ENCODE measurements at places on chromosomes 1 and 21. TPM values are rescaled to one million over a fixed set of nuclear protein-coding genes. Genes with fewer than 3 reads are reported as not detected.
A peak's percentile ranks its signal among the peaks of the same experiment; 100 is the strongest.

GRCh38 chr1:200028586-200029034, 1.1 kb downstream of the NR5A2 start:
- no peak for DNase-seq

DNA sequence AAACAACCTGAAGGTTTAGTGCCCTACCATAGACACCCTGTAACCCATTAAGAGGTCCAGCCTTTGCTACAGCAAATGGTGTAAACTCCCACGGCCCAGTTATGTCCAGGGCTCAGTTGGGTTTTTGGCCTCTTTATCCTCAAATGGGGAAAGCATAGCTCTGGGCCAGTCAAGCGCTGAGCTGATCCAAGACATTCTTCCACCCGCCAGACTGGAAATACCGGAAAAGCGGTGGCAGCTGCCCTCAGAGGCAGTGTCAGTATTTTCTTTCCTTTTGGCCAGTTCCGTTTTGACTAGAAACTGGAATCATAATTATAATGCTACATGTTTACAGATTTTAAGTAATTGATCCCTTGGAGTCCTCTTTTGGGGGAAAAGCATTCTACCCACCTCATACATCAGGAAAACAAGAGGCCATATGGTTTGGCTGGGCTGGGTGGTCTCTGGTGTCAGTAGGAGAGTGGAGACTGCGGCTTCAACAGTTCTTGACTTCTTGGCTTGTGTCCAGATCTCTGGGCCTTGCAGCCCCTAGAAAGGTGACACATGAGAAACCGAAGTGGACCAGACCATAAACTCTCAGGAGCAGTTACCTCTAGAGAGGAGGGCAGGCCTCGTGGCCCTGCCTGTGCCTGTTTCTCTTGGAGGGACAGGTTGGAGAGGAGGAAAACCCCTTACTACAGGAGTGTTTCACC, 30.2 kb upstream of the CLDN14 start:
- no peak for DNase-seq

Gene PLA2G2D
- not detected for total RNA-seq

Gene ICOSLG
- total RNA-seq = 0.42 TPM

DNA sequence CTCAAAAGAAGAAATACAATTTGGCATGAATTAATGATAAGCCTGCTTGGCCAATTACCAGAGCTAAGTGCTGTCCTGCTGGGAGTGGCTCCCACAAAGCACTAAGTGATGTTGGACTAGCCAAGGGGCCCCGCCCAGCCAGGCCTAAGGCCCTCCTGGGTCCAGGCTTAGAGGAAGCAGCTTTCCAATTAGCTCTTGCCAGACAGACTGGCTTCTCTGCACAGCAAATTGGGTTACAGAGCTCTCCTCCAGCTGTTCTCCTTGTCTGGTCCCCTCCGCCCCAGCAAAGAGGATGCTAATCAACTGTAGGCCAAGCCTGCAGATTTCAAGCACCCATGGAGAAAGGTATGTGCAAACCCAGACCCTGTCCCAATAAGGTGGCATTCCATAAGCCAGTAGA, 151.9 kb downstream of the DMRTA2 start:
- DNase-seq = no peak

Gene NEGR1
- 34.5 TPM for total RNA-seq

- no peak for DNase-seq
Measured at GRCh38 chr1:89279011-89279466, 6.4 kb upstream of the GBP5 start.

Gene RGS1
- 12.0 TPM for total RNA-seq

GRCh38 chr1:178492341-178492740, 4.4 kb downstream of the CLEC20A start:
- no peak for DNase-seq

Gene SERINC2
- 3.1 TPM for total RNA-seq

- DNase-seq = peak; percentile 78
Measured at GRCh38 chr1:34547046-34547674, 207.7 kb upstream of the GJB5 start.

DNA sequence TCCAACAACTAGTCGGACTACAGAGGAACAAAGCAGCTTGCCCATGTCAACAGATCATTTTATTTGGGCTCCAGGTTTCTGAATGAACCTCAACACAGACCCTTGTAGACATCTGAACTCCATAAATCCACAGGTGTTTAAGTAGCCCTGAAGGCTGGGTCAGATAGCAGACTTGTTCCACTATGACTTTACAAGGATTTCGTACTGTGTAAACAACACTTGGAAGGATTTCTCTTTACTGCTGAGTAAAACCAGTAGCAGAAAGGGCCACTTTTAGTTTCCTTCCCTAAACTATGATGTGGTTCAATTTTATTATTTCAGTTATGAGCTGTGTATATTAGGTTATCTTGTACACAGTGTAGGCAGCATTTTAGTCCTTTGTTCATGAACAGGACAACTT, 316.4 kb upstream of the ADGRL2 start:
- no peak for DNase-seq

- DNase-seq = no peak
Measured at GRCh38 chr21:16145479-16145878, 415.7 kb downstream of the USP25 start.

DNA sequence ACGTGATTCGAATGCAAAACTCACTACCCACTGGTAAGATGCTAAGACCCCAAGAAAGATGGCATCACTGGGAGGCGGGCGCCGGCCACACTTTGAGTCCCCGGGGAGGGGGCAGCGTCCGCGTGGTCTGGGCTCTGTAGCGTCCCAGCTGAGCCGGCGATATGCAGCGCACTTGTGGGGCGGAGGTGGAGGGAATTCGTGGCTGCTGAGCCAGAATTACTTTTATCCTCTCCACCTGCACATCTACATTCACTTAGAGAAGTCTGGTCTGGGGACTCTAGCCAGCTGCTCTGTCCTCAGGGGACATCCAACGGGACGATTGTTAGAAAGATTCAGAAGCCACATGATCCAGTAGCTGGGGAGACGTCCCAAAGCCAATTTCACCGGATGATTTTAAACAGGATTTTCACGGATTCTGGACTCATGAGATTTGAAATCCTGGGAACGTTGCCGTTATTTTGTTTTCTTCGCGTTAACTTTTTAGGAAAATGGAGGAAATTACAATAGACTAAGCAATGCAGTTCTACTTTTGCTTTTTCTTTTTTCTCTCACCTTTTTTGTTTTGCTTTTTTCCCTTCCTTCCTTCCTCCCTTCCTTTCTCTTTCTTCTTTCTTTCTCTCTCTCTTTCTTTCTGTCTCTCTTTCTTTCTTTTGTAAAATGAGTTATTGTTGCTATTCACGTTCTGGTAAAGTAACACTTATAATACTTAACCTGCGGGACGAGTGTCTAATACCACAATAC, 1.3 kb downstream of the JAM2 start:
- DNase-seq = no peak

DNA sequence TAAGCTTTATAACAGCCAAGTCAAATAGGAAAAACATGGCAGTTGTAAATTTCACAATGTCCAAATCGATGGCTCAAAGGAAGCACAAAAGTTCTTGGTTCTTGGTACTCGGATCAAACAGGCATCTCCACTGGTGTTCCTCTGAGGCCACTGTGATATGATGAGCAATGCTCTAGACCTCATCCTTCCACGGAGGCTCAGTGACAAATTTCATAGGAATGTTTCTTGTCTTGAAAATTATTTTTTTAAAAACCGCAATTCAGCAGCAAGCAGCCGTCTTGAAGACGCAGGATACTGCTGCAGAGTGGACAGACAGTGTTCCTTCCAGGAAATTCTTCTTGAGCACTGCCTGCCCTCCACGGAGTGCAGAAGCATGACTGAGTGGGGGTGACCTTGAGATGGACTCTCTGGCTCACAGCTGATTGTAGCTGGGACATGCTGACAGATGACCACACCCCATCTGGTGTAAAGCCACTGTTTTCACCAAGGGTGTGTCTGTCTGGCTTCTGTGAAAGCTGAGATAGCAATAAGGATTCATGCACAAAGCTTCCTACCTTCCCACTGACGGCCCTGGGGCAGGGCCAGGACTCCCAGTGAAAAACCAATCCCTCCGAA, 61.9 kb downstream of the TIAM1 start:
- DNase-seq = no peak

Gene S100A3
- total RNA-seq = 2.7 TPM

- no peak for DNase-seq
Measured at GRCh38 chr1:1182491-1183220, 9.0 kb downstream of the TTLL10 start.

Gene USP33
- total RNA-seq = 50.9 TPM

GRCh38 chr1:16275591-16275990, 38.6 kb upstream of the CPLANE2 start:
- no peak for DNase-seq

DNA sequence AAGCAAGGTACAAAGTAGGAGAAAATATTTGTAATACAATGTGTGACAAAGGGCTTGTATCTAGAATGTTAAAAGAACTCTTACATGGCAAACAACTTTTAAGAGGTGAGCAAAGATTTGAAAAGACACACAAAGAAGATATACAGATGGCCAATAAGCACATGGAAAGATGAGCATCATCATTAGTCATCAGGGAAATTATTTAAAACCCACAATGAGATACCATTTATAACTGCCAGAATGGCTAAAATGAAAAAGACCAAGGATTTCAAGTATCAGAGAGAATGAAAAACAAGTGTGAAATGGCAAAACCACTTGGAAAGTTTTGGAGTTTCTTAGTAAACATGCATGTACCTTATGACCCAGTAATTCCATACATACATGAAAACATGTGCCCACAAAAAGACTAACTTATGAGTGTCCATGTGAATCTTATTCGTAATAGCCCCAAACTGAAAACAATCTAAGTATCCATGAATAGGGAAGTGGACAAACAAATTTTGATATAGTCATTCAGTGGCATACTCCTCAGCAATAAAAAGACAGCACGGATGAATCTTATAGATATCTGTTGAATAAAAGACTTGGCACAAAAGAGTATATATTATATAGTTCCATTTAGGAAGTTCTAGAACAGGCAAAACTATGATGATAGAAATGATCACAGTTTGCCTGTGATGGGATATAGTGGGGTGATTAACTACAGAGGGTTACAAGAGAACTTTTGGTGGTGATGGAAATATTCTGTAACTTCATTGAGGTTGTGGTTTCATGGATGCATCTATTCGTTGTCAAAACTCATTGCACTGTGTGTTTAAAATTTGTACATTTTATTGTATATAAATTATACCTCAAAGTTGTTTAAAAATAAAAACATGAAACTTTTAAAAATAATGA, 82.0 kb downstream of the DISP1 start:
- no peak for DNase-seq

GRCh38 chr1:175095978-175096607, 28.5 kb downstream of the TNN start:
- no peak for DNase-seq

GRCh38 chr1:194293851-194294405, 1107.5 kb upstream of the B3GALT2 start:
- DNase-seq = no peak

GRCh38 chr21:17059936-17060335, 452.9 kb upstream of the CXADR start:
- no peak for DNase-seq

DNA sequence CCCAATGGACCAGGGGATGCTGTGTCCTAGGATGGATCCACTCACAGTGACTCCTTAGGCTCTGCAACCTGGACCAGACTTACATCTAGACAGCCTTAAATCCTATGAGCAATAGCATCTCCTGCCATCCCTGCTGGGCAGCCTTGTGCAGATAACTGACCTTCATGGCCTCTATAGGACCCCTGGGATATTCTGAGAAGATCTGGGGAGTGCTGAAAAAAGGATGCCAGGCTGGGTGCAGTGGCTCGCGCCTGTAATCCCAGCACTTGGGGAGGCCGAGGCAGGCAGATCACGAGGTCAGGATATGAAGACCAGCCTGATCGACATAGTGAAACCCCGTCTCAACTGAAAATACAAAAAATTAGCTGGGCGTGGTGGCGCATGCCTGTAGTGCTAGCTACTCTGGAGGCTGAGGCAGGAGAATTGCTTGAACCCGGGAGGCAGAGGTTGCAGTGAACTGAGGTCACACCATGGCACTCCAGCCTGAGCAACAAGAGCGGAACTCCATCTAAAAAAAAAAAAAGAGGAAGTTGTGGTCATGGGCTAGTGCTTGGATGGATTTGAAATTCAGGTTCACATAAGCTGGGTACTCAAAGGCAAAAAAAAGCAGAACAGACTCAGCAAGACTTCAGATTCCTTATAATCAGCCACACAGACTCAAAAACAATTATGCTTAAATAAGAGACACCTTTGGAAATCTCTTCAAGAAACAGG, 10.9 kb upstream of the SH2D1B start:
- DNase-seq = no peak

- no peak for DNase-seq
Measured at GRCh38 chr1:90826834-90827233, 109.7 kb upstream of the BARHL2 start.

DNA sequence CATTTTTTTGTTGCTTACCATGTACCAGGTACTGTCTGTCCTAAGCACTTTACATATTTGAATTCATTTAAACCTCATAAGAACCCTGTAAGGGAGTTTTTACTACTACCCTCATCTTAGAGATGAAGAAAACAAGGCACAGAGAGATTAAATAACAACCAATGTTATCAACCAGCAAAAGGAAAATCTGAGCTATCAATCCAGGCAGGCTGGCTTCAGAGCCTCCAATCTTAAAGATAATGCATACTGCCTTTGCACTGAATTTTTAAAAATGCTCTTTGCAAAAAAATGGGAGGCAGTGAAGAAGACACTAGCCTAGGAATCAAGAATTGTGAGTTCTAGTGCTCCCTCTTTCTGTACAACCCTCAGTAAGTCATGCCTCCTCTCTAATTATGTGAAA, 18.7 kb downstream of the NDC1 start:
- no peak for DNase-seq

DNA sequence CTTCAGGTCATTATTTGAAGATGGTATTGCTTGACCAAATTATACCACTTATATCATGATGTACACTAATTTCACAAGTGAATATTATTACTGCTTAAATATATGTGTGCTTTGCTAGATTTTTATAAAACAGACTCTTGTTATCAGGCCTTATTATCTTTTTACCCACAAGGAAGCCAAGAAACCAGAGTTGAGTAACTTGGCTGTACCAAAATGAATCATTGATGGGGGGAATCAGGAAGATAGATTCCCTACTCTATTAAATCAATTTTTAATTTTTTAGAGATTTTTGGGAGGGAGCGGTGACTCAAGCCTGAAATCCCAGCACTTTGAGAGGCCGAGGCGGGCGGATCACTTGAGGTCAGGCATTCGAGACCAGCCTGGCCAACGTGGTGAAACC, 16.0 kb upstream of the SCCPDH start:
- no peak for DNase-seq

- DNase-seq = no peak
Measured at GRCh38 chr21:44885615-44886014, 12.1 kb upstream of the PTTG1IP start.

Gene ROR1
- total RNA-seq = 5.1 TPM

Gene AMY2A
- not detected for total RNA-seq

Gene DARS2
- total RNA-seq = 9.1 TPM

Gene C1QC
- total RNA-seq = 171 TPM
